Right forelimb (tissue), 1 donor: ENCODE measurements at places on chromosomes 4 and X.

GRCh38 chr4:83329521-83330110 lies 5.0 kb downstream of the HPSE start:
- no peak for DNase-seq

- DNase-seq: no peak
Observed at GRCh38 chr4:4763822-4764557, 95.5 kb upstream of the MSX1 start.

- no peak for DNase-seq
Observed at GRCh38 chr4:165630671-165631070, 242.4 kb upstream of the TLL1 start.

- no peak for DNase-seq
Observed at GRCh38 chrX:25143596-25143995, 127.8 kb upstream of the ARX start.

DNA sequence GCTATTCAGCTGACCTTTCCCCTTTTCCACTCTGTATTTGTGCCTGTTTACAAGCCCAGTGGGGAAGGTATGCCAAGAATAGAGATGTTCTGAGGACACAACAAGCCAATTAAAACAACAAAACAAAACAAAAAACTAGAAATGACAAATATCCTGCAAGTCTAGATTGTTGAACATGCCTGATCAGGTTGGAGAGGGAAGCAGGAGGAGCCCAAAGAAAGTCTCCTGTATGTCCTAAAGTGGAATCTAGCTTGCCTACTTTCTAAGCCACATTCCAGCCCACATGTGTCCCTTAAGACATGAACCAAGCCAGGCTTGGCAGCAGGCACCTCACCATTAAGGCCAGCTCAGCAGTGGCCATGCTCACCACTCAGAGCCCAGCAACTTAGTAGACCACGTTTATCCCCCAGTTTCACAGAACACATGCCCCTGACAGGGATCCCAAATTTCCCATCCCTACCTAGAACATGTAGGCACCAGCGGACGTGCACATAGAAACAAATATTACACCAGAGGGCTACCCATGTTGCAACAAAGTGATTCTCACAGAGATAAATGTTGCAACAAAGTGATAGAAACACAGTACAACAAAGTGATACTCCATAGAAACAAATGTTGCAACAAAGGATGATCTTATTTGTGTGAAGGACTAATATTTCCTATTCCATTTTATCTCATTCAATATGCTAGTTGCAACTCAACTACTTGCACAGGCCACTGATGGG lies 48.3 kb downstream of the CD99L2 start:
- DNase-seq: no peak

DNA sequence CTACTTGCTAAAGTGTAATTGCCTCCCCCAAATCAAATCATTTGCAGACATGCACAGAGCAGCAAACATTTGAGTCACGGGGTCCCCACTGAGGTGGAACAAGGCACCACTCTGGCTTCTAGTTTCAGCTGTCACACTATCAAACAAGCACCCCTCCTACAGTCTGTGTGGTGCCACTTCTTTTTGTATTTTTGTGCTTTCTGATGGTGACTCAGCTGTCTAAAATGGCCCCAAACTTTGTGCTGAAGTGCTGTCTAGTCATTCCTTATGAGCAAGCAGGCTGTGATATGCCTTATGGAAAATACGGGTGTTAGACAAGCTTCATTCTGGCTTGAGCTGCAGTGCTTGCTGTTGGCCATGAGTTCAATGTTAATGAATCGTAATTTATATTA lies 15.4 kb downstream of the IGFBP7 start:
- DNase-seq: no peak

DNA sequence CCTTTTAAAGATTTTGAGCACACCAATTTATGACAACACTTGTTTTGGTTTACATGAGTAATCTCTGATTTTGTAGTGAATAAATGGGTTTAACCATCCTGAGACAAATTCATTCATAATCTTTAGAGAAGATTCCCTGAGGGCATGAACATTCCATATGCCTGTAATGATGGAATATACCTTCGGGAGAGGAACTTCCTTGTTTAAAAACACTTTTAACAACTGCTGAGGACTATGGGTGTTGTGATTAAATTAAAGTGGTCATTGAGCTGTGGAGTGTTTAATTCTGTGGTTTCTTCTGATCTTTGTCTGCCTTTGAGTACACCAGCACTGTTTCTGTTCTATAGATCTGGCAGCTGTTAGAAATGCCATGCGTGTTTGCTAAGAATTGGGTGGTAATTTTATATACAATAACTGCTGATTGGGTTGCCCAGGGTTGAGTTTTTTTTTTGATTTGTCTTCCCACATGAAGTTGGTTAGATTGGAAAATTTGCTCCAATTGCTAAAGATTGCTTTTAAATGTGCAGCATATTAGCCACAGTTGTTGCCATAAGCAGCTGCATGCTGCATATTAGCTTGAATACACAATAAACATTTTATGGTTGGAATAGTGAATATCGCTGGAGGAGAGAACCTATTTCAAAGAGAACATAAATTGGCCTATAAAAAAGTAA lies 86.8 kb downstream of the DCLK2 start:
- DNase-seq: no peak
